ENCODE measurements at places on chromosomes 7 and 10.

GRCh38 chr7:125033506-125033905, 103.9 kb upstream of the POT1 start:
- no peak for DNase-seq

- peak; percentile 46 for DNase-seq
These were observed 17.2 kb downstream of the TCF7L2 start for GRCh38 chr10:112967200-112967599.

- no peak for DNase-seq
These were observed 72.5 kb downstream of the CXCL12 start for GRCh38 chr10:44312401-44312800.

DNA sequence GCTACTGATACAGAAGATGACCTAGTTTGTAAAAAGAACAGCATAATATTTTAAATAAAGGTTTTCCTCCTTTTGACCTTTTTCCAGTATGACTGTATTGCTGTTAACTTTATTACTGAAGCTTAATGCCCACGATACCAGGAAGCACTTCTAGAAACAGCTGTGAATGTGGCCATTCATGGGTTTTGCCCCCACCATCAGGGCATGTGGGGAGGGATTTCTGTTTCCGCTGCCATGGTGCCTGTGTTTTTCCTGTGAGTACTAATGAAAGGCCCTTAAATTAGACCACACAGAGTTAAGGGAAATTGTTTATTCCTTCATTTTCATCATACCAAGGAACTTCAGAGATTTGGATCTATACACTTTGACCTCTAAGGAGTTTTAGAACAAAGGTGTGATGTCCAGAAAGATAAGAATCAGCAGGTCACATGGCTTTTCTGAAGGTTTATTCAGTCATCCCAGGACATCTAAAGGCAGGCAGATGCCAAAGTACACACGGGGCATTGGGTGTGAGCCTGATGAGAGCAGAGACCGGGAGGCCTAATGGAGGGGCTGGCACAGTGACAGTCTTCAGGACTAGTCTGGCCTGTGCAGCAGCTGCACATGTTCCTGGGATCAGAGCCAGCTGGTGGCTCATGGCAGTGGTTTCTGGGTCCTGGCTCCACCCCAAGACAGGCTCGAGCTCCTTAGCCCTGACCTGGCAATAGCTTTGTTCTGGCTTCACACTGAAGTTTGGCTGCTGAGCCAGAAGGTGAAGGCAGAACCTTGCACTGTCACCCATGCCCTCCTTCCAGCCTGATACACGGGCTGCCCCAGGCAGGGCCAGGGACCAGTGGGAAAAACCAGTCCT, 190.9 kb downstream of the REEP3 start:
- DNase-seq, result peak; percentile 97

DNA sequence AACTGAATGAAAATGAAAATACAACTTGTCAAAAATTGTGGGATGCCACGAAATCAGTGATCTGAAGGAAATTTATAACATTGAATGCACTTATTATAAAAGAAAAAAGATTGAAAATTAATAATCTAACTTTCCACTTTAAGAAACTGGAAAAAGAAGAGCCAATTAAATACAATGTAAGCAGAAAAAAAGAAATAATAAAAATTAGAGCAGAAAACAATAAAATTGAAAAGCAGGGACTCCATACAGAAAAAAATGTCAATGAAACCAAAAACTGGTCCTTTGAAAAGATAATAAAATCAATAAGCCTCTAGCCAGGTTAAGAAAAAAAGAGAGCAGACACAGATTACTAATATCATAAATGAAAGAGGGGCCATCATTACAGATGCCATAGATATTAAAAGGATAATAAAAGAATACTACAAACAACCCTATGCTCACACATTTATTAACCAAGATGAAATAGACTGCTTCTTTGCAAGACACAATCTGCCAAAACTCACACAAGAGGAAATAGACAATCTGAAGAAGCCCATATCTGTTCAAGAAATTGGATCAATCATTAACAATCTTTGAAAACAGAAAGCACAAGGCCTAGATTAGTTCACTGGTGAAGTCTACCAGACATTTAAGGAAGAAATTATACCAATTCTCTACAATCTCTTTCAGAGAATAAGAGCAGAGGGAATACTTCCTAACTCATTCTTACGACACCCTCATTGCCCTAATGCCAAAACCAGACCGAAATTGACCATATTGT, 233.8 kb upstream of the NEBL start:
- peak; percentile 28 for DNase-seq

GRCh38 chr10:71021402-71021801, 133.0 kb upstream of the PCBD1 start:
- no peak for DNase-seq

- DNase-seq, result peak; percentile 96
These were observed 66.3 kb upstream of the FRMD4A start for GRCh38 chr10:14397066-14397465.

DNA sequence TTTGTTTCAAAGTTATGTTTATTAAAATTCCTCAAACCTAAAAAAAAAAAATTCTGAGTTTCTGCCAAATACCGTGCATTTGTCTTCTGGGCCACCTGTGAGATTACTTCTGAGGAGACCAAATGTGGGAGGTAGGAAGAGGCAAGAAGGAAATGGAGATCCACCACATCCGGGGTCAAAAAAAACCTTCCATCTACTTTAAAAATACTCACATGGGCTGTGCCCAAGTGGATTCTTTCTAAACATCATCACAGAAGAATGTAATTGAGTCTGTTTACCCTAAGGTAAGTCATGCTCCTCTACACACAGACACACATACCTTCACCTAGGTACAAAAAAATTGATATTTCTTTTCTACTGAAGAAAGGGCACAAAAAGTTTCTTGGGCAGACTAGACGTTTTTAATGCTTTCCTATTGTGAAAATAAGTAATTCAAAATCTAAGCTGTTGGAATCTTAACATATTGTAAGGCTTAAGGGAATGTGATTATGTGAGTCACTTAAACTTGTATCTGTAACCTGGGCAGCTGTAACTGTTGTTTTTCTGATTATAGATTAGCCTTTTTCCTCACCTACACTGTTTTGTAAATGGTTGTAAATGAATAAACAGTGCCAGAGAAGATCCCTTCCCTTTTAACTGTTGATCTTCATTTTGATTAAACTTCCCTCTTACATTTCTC, 19.1 kb upstream of the SPOCK2 start:
- DNase-seq, result peak; percentile 94

- peak; percentile 15 for DNase-seq
These were observed 370.3 kb downstream of the BMPER start for GRCh38 chr7:34275624-34276023.

DNA sequence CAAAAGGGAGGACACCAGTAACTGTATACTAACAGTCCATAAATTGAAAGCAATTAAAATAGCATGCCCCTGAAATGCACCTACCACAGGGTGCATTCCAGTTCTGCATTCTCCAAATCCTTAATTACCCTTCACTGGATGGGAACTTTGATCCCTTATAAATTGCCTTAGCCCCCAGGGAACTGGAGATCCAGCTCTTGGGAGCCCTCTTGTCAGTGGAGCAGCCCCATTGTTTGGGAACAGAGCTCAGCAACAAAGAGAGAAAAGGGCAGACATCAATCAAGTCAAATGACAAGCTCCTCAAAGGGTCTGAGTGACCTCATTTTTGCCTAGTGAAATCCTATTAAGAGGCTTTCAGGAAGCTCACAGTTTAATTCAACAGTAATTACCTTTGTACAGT, 472.6 kb downstream of the XPNPEP1 start:
- no peak for DNase-seq

- DNase-seq, result no peak
These were observed 11.2 kb upstream of the HTR5A start for GRCh38 chr7:155058896-155059295.

GRCh38 chr7:17371671-17372524, 73.4 kb downstream of the AHR start:
- peak; percentile 94 for DNase-seq

GRCh38 chr7:153110606-153111005, 351.1 kb downstream of the ACTR3B start:
- DNase-seq, result no peak

- no peak for DNase-seq
These were observed 2.5 kb downstream of the ZEB1 start for GRCh38 chr10:31321396-31321941.

- peak; percentile 60 for DNase-seq
These were observed 37.1 kb upstream of the BICC1 start for GRCh38 chr10:58475322-58476277.

- DNase-seq, result peak; percentile 83
These were observed 8.4 kb downstream of the GOLGA7B start for GRCh38 chr10:97858001-97858439.

- peak; percentile 92 for DNase-seq
These were observed 41.4 kb upstream of the SGCE start for GRCh38 chr7:94697035-94697974.

DNA sequence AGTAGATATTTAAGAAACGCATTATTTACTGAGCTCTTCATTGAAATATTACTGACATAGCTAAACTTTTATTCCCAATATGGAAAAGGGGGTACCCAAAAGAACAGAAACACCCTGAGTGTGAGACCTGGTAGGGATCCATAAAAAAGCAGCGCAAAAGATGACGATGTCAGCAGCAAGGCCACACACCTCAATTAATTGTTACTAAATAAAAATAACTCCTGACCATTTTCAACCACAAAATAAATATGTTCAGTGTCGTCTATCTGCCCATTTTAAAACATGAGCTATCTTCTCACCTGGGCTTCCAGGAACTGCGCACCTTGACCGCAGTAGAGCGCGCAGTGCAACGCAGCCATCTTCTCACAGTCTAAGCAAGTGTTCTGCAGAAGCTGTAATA, 61.2 kb downstream of the GSAP start:
- no peak for DNase-seq

DNA sequence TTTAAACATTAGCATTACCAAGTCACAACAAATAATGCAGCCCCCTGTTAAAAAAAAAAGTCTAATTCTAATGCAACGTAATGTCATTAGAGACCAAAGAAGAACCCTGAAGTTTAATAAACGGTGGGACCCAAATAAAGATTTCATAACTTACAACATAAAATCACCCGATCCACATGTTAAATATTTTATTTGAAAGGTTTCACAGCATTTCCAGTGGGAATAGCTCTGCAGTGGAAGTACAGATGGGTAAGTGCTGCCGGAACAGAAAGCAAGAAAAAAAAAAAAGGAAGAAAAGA, 320.6 kb upstream of the ZMIZ1 start:
- DNase-seq, result no peak

- no peak for DNase-seq
These were observed 43.0 kb downstream of the ADCY1 start for GRCh38 chr7:45617166-45617565.

DNA sequence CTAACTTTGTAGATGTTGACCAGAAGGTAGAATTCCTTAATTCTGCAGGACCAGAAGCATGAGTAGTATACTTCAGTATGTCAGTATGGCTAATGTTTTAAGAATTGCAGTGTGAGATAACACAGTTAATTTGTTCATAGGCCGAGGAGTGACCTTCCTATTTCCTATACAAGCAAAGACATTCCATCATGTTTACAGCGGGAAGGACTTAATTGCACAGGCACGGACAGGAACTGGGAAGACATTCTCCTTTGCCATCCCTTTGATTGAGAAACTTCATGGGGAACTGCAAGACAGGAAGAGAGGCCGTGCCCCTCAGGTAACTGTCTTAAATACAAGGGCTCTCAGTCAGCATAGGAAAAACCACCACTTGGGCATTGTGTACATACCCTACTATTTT, 7.2 kb downstream of the DDX21 start:
- no peak for DNase-seq

- peak; percentile 75 for DNase-seq
These were observed 38.1 kb downstream of the RTKN2 start for GRCh38 chr10:62230344-62231121.

GRCh38 chr10:118669020-118669791, 73.8 kb upstream of the PRLHR start:
- no peak for DNase-seq

DNA sequence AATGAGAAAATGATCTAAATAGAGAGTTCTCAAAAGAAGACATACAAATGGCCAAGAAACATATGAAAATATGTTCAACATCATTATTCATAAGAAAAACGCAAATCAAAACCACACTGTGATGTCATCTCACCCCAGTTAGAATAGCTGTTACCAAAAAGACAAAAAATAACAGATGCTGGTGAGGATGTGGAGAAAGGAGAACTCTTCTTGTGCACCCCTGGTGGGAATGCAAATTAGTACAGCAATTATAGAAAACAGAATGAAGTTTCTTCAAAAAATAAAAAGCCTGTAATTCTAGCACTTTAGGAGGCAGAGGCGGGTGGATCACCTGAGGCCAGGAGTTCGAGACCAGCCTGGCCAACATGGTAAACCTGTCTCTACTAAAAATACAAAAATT, 199.3 kb downstream of the PARD3 start:
- no peak for DNase-seq

DNA sequence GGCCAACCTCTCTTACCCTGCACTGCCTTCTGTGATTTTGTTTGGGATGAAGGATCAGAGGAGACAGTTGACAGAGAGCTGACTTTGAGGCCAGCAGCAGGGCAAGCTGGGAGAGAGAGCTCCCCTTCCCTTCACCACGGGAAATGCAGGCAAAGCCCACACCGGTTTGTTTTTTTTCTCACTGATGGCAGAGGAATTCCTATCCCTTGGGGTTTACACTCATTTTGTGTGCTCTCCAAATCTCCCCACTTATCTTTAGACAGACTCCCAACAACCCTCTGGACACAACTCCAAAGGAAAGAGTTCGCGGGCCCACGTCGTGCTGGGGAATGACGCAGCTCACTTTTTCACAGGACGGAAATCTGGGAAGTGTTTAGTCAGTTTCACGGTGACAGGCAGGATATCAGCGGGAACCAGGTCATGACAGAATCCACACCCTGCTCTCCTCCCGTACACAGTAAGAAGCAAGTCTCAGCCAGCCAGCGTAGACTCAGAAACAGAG, 68.3 kb upstream of the FAM171A1 start:
- DNase-seq, result peak; percentile 49

DNA sequence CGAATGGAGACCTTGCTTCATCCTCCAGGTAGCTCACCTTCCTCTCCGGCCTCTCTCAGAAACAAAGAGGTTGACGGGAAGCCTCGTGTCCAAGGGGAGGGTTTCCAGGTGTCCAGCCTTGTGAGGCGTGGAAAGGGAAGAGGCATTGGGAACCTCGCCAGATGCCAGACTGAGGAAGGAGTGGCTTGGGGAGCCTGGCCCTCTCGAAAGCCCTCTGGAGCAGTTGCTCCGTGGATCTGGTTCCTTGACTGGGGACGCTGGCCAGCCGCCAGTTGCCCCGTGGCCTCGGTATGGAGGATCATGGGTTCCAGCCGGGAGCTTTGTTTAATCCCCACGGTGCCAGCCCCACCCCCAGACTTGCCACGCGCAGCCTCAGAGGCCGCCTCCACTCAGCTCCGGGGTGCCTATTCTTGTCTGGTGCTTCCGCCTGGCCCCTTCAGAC, 30.3 kb upstream of the SUN1 start:
- peak; percentile 78 for DNase-seq

DNA sequence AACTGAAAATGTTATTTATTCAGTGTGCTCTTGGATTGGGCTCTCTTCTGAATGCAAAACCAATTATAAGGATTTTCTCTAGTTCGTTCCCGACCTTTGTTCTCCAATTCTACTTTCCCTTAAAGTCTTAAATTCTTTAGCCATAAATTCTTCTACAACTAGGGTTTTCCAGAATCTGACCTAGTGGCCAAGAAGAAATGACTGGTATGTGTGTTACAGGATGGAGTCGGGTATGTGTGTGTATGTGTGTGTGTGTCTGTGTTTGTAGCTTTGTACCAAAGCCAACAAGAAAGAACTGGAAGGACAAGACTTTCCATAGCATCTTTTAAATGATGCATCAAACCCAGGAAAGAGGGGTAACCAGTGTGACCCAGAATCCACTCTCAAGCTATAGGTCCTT, 25.8 kb upstream of the LEP start:
- DNase-seq, result no peak
